COR-L47 (cell line): ENCODE measurements at places on chromosomes 4 and X.
A peak's percentile ranks its signal among the peaks of the same experiment; 100 is the strongest.

DNA sequence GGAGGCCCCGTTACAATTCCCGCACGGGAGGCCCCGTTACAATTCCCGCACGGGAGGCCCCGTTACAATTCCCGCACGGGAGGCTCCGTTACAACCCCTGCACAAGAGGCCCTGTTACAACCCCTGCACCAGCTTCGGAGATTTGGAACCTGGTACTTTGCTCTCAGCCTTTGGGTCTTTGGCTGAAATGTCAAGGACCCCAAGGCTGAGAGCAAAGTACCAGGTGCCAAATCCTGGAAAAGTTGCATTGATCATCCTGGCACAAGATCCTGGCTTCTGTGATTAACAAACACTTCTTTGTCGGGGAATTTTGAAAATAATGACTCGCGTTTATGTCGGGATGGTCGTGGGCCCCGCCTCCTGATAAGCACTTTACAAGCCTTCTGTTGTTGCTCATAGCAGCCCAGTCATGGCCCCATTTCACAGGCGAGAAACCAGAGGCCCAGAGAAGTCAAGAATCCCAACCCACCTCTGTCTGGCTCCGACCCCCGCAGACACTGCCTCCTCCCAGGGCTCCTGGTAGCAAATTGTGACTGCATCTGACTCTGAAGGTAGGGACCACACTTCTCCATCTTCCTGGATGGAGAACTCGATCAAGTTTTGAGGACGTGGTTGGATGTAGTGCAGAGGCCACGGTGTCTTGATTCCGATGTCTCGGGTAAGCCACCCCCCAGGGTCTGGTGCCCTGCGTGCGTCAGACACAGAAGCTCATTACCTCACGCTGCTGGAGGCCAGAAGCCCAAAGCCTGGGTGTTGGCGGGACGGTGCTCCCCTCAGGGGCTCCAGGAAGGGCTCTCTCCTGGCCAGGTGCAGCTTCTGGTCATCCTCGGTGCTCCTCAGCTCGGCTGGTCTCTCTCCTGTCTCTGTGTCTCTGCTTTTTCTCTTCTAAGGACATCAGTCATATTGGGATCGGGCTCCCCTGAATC is 60.3 kb downstream of the ADRA2C start:
- DNase-seq, result no peak

- DNase-seq, result peak; percentile 24
These were observed 61.2 kb downstream of the TMEM150C start for GRCh38 chr4:82500435-82501153.

DNA sequence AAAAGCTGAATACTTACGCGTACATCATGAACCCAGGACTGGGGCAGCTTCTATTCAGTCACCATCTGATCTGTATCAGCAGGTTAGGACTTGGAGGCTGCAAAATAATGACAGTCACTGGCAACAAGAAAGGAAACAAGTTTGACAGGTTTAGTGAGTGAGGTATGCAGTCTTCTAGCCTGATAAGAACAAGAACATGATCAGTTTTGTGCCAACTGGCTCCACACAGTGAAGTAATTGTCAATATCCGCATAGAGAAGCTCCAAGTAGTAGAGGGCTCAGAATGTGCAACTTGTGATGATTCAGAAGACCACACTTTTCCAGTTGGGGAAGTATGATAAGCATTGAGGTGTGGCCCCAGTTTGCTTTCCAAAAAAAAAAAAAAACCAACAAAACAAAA is at the start of gene TMPRSS11F:
Gene TMPRSS11F (minus strand): TSS at position 77 of the 400 bp plus-strand sequence. CDS start 49 bp downstream, at position 28.
- no peak for DNase-seq

GRCh38 chr4:89519771-89520320 is 212.2 kb upstream of the GPRIN3 start:
- DNase-seq, result no peak

GRCh38 chr4:184280137-184280536 is 62.5 kb upstream of the ENPP6 start:
- no peak for DNase-seq

DNA sequence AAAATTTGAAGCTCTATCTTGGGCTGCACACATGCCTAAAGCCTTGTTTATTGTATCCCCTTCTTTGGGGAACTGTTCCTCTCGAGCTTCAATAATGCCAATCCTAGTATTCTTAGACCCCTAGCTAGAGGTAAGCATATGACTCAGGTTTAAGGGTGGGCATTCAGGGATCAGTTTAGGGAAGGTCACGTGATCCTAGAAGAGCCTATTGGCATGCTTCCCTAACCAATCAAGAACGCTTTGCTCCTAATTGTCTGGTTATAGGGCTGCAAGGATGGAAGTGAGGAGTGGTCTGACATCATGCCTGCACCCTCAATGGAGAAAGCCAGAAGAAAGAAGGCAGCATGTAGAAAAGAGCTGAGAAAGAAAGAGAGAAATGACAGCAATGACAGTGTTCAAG is 46.9 kb downstream of the TLR10 start:
- DNase-seq, result no peak

GRCh38 chr4:826508-827208 is 729 bp upstream of the CPLX1 start:
- no peak for DNase-seq

DNA sequence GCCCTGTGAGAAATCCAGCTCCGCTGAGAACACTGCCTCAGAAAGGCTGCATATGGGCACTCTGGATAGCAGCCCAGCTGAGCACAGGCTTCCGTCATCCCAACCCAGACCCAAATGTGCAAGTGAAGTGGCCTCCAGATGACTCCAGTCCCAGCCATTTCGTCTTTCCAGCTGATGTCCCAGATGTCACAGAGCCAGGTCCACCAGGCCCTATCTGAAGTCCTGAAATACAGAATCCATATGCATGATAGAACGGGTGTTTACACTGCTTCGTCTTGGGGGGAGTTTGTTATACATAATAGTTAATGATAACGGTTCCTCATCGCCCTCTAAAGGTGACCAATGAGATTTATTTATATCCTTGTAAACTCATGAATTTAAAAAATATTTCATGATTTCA is 72.6 kb upstream of the TRIM2 start:
- no peak for DNase-seq

GRCh38 chr4:2261110-2261852 is 628 bp downstream of the MXD4 start:
- DNase-seq, result peak; percentile 38

DNA sequence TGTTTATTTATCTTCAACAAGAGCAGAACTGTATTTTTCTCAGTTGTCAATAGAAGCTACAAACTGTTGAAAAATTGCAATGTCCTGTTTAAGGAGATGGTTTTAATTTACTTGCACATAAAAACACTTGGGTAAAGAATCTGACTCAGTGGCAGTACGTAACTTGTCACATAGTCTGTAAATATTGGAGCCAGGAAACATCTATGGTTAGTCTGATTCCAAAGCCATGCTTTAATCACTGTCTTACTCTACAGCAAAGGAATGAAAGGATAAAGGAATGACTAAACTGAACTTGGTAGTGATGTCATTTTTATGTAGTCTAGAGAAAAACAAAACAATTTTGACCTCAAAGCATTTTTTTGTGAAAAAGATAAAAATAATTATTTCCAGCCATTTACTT is 537.2 kb downstream of the STIM2 start:
- DNase-seq, result no peak

- no peak for DNase-seq
These were observed 31.0 kb downstream of the XK start for GRCh38 chrX:37716602-37717001.

DNA sequence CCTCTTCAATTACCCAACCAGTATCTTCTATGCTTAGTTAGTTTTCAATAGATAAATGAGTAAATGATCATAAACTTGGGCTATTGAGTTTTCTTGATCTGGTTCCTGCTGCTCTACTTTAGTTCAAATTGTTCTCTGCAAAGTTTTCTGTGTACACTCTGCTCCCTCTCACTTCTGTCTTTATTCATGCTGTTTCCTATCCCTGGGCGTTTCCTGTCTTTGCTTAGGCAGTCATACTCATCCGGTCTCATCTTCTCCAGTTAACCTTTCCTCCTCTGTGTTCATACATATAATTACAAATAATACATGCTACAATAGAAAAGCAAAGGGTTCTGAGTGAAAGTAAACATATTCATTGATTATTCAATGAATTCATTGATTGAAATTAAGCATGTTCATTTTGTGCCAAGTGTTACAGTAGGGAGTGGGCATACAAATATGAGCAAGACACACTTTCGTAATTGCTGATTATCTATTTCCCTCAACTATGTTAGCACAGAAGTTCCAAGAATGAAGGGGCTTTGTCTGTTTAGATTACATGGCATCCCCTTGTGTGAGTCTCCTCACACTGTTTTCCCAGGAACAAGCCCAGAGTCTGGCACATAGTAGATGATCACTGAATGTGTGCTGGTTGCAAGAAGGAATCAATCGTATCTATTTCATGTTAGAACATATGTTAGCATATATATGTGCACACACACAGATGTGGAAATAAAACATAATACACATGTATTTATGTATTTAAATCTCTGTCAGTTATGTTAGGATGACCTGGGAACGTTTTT is 1.1 kb downstream of the RAB39B start:
- DNase-seq, result no peak

GRCh38 chrX:110284159-110284558 is 33.7 kb downstream of the AMMECR1 start:
- DNase-seq, result no peak

- DNase-seq, result no peak
These were observed 38.2 kb downstream of the MAGED1 start for GRCh38 chrX:51931566-51932150.

GRCh38 chr4:1760521-1761071 is 32.5 kb upstream of the FGFR3 start:
- no peak for DNase-seq

DNA sequence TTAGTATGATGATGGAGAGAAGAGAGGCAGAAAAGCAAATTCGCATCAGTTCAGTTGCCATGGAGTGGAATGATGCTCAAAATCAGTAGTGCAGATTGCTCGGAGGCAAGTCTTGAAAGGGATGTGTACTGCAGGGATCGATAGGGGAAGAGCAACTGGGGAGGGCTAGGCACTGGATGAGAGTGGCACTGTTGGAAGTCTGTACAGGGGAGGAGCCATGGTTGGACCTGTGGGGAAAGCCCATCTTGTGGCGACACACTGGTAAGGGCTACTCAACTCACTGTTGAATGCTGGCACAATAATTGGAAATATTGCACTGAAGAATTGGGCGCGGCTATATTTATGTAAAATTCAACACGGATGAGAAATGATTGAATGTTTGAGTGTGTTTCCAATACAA is 1.2 kb downstream of the RAB9B start:
- DNase-seq, result peak; percentile 1

- no peak for DNase-seq
These were observed 19.9 kb upstream of the RELL1 start for GRCh38 chr4:37706032-37706431.

GRCh38 chr4:1297456-1298325 is 8.0 kb downstream of the MAEA start:
- no peak for DNase-seq

DNA sequence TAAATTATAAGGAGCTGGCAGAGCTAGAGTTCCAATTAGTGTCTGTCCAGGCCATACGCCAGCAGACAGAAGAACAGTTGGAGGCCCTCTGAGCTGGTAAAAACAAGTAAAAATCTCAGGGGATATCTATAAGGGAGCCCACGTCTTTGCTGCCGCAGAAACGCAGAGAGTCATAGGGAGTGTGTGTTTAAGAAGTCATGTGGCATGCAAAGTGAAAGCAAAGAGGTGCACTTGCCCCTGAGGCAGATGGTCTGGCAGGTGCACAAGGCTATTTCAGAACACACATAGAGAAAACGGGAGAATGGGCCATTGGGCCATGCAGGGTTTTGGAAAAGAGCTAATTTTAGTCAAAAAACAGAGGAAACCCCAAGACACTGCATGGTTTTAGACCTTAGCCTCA is 92.7 kb downstream of the NAP1L3 start:
- DNase-seq, result no peak

DNA sequence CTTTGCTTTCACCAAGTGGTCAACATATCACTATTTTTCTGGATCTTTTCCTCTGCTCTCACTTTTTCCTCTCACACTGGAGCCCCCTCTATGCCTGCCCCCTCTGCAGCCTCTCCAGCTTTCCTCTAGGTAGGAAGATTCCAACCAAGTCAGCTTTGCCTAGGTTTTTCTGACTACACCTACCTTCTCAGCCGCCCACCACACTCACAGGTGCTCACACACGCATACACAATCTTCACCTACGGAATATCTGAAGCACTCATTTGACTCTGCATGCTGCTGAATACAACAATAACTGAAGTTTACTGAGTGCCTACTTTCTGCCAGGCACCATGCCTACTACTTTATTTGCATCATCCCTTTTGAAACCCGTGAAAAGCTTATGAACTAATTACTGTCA is 328.0 kb downstream of the PPP3CA start:
- DNase-seq, result no peak

- DNase-seq, result no peak
These were observed 12.5 kb downstream of the BLOC1S4 start for GRCh38 chr4:6728320-6729029.

GRCh38 chrX:53300157-53300556 is 18.8 kb upstream of the IQSEC2 start:
- no peak for DNase-seq

DNA sequence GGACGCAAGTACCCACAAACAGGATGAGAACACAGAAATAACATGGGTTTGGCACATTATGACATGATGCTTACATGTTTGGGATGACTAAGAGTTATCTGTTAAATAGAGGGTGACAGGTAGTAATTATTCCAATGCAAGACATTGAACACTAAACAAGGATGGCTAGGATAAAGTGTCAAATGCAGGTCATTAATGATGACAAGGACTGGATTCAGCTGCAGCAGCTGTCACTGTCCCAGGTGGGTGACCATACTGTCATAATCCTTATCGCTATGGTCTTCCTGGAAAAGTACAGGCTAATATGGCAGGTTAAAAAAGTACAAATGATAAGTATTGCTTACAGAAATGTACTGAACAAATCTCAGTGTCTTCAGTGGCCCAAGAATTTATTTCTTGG is 123.9 kb downstream of the ANTXR2 start:
- peak; percentile 18 for DNase-seq

DNA sequence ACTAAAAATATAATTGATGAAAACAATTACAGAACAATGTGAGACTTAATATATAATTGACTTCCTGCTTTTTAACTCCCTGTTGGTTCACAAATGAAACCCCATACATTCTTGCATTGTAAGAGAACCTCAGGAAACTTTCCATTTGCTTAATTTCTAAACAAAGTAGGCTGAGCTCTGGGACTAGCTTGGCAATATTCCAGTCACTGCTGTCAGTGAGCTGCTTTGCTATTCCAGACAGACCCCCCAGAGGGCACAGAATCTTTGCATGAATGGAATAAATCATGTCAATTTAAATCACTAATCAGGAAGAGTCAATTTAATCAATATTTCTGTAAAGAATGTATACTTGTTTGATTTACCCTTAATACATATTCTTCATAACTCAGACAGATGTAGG is 110.6 kb downstream of the NEXMIF start:
- peak; percentile 45 for DNase-seq
